ENCODE measurements at places on chromosomes 11 and 22.

DNA sequence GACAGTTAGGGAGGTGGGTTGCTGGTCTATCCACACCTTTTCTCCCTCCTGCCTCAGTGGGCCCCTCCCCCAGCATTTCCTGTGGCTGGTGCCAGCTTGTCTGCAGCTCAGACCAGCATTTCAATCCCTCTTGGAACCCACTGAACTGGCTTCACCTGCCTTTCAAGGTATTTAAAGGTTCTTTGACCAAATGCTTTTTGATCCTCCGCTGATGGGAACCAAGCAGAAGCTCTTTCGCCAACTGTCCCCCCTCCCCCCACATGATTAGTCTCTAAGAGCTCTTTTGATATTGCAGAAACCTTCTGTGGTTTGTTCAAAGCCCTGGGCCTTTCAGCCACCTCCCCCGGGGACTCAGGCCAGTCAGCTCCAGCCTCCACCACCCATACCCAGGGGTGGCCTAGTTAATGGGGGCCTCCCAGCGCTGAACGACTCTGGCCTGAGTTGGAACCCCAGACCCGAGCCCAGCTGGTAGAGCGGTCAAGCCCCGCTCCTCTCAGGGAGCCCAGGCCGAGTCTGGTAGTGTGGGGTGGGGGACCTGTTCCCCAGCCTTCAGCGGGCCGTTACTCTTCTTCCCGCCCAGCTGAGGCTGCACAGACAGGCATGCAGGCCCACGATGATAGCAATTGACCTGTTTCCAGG lies 6.0 kb upstream of the SYT7 start:
- DNase-seq: no peak

DNA sequence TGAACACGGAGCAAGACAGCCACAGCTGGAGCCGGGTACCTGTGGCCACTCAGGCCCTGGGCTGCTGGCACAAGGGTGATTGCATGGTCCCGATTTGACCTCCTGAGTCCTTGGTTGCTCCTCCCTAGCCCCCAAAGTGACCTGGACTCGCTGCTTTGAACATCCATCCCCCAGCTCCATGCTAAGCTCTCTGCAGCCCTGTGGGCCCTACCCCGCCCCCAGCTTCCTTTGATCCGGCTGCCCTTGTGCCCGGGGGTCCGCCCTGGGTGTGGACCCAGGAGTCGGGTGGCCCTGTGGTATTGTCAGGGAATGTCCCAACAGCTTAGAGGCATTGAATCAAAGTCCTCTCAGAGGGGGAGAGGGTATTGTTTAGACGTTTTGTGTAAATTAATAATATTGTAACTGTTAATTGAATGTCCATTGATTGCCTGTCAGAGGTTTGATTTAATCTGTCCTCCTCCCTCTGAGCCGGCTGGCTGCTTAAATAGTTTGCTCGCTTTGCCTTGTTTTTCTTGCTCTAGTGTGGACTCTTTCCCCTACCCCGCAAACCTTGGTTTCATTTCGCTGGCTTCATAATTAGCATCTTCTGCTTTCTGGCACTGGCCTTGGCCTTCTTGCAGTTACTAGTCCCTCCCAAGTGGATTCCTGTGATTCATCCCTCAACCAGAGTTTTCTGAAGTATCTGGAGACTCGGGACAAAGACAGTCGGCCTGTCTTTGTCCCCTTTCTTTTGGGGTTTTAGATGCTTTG lies 20.7 kb downstream of the GRIK4 start:
- no peak for DNase-seq

DNA sequence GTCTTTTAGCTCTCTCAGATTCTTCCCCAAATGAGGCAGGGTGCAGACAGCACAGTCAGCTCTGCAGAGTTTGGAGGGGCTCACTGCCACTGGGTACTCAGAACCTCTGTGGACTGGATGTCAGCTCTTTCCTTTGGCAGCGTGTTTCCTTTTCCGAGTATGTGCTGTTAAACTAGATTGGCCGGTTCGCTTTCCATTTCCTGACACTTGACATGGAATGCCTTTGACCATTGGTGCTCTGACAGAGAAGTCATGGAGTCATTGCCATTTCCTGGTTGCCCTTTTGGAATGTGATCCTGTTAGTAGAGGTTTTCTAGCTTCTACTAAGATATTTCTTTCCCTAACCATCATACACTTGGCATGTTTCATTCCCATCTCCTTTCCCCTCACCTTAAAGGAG lies 86.7 kb downstream of the SWAP70 start:
- DNase-seq: no peak

- DNase-seq: no peak
Observed at GRCh38 chr22:30979932-30980331, 10.9 kb downstream of the TUG1 start.

DNA sequence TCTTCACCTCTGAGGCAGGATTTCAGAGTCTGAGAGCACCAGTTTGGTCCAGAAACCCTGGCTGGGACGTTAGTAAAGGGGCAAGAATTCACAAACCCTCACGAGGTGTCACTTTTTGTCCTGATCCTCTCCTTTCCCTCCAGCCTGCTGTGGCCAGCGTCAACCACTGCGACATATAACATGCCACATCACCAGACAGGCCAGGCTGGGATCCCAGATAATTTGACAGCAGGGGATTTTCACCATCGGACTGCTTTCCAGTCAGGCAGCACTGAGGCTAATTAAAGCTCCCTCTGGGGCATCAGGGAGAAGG lies 36.8 kb upstream of the RBFOX2 start:
- no peak for DNase-seq

GRCh38 chr11:116285026-116285425 lies 487.8 kb downstream of the BUD13 start:
- DNase-seq: no peak

DNA sequence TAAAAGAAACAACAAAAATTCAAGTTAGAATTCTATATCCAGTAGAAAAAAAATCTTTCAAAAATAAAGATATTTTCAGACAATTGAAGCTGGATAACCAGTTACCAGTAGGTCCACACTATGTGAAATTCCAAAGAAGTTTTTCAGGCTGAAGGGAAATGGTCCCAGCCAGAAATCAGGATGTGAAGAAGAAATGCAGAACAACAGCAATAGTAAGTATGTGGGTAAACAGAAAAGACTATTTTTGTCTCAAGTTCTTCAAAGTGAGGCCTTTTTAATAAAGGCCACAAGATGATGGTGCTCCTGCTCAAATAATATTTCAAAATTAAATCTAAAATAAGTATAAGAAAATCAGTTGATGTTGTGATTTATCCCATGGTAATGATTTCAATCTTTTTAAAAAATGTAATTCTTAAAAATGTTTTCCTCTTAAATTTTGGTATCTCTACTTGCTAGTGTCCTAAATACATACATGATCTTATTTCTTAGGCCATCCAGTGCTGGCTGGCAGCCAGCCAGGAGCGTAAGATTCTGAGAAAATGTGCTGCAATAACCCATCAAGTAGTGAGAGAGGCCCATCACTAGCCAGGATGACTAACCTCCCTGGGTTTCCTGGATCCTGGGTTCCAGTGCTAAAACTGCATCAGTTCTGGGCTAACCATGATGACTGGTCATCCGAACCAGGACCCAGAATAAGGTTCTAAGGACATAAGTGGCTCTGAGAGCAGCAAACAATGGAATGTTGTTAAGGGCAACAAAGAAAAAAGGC lies 15.6 kb upstream of the UCP3 start:
- DNase-seq: no peak

DNA sequence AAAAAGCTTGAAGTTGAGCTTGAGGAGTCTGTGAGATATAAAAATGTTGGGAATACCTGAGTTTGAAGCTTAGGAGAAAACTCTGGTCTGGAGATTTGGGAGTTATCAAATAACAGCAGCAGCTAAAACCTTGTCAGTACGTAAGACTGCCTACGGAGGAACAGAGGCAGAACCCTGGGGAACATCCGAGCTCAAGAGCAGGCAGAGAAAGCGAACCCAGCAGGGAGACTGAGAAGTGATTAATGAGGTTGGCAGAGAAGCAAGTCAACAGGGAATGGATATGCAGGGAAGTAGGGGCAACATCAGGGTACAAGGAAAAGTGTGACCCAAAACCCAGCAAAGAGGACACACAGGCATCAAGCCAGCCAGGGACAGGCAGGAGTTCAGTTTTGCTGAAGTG lies 12.6 kb upstream of the MTFP1 start:
- DNase-seq: no peak

DNA sequence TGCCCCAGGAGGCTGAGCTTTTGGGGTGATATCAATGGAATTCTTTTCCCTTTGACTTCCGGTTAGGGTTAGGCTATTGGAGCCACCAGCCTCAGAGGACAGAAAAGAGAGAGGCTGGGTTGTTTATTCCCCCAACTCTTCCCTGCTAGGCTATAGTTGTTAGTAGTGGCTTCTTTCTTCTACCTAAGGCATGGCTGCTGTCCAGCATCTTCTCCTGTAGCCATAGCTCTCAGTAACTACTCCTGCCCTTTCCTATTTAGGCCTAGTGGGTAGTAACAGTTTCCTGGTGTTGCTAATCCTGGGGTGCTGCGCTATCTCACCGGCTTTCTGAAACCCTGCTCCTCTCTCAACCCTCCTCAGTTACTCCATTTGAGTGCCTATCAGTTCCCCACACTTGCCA lies 184.9 kb downstream of the TENM4 start:
- no peak for DNase-seq

- no peak for DNase-seq
Observed at GRCh38 chr11:33366918-33367317, 109.7 kb downstream of the HIPK3 start.

DNA sequence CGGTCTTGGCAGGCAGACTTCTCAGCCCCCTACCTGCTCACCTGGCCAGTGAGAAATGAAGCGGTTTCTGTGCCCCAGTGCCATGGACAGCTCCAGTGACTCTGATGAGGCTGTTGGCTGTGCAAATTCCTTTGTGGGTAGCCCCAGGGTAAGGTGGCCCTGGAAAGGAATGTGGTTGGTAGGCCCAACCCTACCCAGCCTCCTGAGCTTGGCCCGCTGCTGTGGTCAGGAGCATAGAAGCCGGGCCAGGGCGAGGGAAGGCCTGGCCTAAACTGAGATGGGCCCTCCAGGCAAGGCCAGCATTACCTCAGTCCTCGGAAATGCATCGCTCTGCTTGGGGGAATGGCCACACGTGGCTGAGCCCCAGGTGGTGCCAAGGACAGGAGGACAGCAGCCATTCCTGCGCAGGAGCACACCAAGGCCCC lies 16.9 kb downstream of the DAGLA start:
- no peak for DNase-seq

- DNase-seq: no peak
Observed at GRCh38 chr22:33807470-33807869, 112.8 kb downstream of the LARGE1 start.

GRCh38 chr22:28594797-28595462 lies 84.7 kb downstream of the TTC28 start:
- DNase-seq: no peak

Data from C1 segment of cervical spinal cord (tissue), 14 donors.